ENCODE measurements at places on chromosomes 12 and 14.

- DNase-seq: no peak
Measured at GRCh38 chr14:99382781-99383471, 97.7 kb downstream of the SETD3 start.

GRCh38 chr14:63966407-63966806 is 113.6 kb downstream of the SYNE2 start:
- no peak for DNase-seq

DNA sequence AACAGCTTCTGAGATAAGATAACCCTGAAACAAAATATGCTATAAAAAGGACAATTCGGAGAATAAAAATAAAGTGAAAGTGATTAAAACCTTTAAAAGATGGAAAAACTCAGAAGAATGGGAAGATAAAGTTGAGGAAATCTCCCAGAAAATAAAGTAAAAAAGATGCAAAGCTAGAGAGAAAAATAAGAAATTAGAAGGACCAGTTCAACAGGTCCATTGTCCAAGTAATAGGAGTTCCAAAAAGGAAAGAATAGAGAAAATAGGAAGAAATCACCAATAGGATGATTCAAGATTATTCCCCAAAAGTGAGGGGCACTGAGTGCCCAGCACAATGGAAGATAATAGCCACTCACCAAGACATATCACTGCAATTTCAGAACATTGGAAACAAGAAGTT is 4.8 kb upstream of the PRPF40B start:
- DNase-seq: no peak

- DNase-seq: peak; percentile 18
Measured at GRCh38 chr12:122382919-122383350, 39.5 kb downstream of the CLIP1 start.

GRCh38 chr12:117118838-117119591 is 19.8 kb upstream of the TESC start:
- DNase-seq: no peak

GRCh38 chr12:48716168-48716492 is 377 bp downstream of the CCNT1 start:
- DNase-seq: no peak

All from tongue (tissue), 3 donors.